ENCODE measurements at places on chromosomes 3 and 15. TPM values are rescaled to one million over a fixed set of nuclear protein-coding genes. Genes with fewer than 3 reads are reported as not detected.

The KLHL40 gene
- not detected for total RNA-seq

The ZNF501 gene
- not detected for total RNA-seq

The GLDN gene
- total RNA-seq, result not detected

The RLBP1 gene
- not detected for total RNA-seq
